ENCODE measurements at places on chromosomes 2 and 18.

DNA sequence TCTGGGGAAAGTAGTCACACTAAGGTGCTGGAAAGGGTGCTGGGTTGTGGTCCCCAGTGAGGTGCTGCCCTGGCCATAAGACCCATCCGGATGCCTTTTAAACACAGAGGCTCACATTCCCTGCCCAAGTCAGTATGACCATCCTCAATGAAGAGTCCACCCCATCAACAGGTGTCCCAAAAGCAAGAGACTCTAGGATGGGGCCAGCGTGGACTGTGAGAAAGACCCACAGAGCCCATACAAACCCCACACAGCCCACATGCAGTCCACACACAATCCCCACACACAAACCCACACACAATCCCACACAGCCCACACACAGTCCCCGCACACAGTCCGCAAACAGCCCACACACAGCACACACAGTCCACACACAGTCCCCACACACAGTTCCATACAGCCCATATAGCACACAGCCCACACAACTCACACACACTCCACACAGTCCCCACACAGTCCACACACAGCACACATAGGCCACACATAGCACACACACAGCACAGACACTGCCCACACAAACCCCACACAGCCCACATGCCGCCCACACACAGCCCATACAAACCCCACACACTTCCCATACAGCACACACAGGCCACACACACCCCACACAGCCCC, 241.4 kb upstream of the SALL3 start:
- DNase-seq: no peak

DNA sequence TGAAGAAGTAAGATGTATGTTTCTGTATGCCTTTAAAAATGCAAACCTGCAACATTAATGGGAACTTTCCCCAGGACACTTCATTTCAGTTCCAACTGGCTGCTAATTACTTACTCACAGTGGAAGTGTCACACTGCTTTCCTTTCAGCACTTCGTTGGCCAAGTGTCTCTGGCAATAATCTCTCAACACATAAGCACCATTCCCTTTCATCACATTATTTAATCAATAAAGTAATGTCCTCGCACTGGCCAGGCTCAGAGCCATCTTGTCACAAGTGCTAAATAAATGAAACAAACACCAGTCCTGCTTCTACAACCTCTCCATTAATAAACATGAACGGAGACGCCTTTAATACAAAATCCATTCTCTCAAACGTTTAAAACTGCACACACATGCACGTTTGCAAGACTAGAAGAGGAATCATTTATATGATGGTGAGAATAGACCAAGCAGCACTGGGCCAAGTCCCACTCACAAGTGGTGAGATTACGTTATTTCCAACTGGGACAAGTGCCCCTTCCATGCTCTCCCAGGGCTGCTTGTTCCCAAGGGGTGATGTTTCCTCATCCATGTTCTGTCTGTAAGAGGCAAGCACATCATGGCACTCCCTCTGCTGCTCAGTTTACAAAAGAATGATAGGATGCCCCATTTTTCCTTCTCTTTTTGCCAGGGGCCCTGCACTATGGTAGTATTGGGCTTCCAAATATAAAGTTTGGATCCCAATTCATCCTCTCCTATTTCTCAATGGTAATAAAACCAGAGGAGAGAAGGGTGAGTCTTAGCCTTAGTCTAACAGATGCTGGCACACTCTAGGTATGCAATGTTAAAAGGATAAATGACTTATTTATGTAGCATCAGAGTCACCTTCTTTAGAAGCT, 56.8 kb upstream of the ETAA1 start:
- no peak for DNase-seq

DNA sequence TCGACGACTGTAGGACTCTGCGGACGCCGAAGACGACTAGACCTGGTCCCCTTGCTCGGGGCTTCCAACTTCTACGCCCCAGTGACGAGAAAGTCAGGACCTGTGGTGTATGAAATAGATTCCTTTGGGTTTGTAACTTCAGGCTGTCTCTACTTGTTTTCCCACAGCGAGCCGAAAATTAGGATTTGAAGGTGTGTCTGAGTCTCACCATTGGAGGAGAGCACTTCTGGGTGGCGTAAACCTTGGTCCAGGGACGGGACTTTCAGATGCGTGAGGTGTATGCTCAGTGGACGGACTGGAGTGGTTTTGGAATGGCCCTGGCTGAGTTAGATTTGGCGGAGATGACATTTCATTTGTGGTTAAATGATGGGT, 1.3 kb downstream of the BIRC6 start:
- DNase-seq: no peak

- DNase-seq: no peak
Measured at GRCh38 chr2:9101763-9102425, 98.4 kb upstream of the MBOAT2 start.

DNA sequence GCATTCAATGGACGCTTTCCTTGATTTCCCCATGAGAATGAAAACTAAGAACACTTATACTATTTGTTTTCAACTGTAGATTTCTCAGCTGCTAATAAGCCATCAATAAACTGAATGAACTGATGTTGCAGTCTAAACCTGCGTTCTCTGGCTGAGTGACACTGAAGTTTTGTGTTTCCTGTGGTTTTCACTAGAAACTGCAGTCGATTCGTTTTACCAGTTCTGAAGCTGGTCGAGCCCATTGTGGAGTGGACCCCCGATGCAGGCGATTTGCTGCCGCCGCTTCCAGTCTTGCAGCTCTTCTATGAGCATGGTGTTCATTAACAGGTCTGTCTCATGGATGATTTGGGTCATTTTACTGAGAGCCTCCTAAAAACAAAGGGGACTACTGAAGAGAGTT, 50.6 kb upstream of the STAT1 start:
- DNase-seq: peak; percentile 91

- no peak for DNase-seq
Measured at GRCh38 chr2:55049821-55050099, 491 bp downstream of the RTN4 start.

DNA sequence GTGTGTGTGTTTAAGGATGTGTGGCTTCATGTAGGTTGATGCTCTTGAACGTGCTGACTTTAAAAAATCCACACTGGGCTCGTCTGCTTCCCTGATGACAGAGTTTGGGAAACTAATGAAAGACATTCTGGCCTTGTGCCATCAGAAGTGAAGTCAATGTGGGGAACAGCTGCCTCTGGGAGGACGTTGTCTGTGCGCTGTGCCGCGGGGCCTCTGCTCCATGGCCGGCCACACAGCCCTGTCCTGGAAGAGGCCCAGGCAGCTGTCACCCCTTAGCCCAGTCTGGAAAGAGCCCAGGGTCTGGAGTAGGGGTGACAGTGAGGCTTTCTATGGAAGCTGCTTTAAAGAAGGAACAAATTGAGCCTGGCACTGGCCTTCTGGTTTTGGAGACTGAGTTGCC, 155.8 kb downstream of the SH3RF3 start:
- DNase-seq: no peak

GRCh38 chr2:196442211-196442610, 197.3 kb upstream of the CCDC150 start:
- no peak for DNase-seq

DNA sequence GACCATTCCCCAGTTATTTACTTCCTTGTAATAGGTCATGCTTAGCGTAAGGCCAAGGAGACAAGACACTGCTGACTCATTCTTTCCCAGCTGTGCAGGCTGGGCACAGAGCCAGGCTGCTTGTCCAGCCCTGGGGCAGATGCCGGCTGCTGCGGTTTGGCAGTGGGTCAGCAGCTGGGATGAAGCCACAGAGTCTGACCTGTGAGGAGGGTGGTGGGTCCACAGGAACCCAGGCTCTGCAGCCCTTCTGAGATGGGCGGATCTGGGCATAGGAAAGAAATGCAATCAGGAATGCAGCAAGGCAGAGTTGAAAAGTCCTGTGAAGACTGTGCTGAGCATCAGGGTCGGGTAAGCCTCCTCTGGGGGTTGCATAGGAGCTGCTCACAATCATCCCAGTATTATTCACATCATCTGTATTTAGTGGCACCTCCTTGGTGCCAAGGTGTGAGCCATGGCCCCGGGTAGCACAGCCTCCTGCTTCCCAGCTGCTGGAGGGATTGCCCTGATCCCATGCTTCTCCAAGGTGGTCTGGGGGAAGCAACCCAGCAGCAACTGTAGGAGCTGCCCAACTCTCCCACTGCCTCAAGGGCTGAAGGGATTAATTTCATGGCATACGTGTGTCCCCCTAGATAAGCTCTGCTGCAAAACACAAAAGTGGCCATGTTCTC, 139.0 kb downstream of the DDX1 start:
- DNase-seq: no peak

DNA sequence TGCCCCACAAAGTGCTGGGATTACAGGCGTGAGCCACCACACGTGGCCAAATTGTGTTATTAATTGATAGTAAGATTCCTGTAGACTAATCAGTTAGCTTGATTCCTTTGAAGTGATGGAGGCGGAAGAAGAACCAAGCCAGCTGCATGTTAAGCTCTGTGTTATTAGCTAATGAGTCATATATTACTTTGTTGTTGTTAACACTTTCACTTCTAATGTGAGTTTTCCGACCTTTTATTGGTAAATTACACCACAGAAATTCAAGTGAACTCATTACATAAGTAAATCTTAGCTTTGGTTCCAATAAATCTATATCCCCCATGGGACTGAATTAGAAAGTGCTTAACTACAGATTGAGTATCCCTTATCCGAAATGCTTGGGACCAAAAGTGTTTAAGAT, 20.3 kb downstream of the CHMP1B start:
- no peak for DNase-seq

DNA sequence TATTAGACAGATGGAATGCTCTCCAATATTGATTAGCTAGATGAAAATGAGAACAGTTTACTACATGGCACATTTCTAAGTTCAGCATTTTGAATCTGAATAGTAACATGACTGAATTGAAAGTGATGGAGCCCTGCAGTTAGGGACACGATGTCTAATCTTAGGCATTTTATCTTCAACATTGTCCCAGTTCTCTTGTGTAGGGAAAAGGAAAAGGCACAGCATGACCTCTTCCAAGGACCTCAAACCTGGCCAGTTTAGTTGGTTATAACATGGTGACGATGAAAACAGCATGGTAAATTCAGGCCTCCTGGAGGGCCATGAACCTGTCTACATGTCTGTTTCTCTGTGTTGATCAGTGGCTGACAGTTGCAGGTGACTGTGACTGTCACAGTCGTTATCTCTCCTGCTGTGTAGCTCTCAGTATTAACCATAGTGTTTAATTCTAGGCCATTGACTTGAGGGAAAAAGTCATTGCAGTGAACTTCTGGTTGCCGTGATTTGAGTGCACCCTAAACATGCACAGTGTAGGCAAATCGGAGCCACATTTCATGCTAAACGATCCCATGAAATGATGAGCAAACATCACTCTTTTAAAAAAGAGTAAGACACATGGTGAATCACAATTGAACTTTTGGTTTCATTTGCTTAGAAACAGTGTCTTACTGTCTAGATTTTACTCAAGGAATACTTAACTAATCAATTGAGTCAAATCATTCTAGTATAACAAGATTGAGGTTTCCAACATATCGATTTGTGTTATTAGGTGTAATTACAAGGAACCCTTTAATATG, 129.7 kb downstream of the PHLPP1 start:
- DNase-seq: no peak

DNA sequence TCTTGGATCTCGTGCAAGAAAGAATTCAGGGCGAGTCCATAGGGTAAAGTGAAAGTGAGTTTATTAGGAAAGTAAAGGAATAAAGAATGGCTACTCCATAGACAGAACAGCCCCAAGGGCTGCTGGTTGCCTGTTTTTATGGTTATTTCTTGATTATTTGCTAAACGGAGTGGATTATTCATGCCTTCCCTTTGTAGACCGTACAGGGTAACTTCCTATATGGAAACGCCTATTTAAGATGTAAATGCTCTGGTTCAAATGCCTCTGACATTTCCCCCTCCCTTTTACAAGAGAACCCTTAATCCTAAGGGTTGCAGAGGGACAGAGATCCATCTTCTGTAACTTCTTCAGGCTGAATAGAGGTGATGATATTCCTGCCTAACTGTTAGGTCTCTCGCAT, 25.7 kb downstream of the RBFA start:
- DNase-seq: no peak

DNA sequence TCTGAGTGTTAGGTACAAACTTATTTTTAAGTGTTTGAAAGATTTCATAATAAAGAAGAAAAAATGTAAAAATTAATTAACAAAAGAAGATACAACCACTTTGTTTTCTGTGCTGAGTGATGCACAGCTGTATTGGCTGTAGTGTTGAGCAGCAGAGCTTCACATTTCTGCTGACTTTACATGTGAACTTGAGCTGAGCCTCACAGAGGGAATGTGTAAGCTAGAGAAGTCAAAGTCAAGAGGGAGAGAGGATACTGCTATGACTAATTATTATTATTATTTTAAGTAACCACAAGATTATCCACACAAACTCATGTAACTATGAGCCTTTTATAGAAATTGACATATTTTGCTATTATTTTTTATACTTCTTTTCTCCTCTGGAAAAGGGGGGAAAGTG, 159.1 kb upstream of the ZSWIM2 start:
- no peak for DNase-seq

DNA sequence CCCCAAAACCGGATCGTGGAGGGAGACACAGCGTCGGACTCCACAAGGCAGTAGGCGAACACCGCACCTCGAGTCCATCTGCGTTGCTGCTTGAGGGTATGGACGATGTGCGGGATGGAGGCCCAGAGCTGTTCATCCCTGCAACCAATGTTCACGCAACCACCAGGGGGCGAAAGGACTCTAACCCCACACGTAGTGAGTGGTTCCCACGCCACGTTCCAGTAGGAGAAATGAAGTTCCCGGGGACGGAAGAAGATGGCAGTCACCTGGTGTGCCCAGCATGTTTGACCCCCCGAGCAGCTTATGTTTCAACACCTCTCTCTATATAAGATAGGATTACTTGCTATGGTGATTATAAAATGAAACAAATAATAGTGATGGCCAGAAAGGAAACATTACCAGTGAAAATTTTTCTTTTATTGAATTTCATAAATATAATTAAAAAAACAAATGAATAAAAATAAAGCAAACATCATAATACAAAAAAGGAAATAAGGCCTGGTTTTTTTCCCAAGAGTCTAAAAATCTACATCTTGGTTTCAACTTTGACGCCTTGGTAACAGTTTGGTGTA, 184.3 kb downstream of the SH3BP4 start:
- DNase-seq: peak; percentile 38

DNA sequence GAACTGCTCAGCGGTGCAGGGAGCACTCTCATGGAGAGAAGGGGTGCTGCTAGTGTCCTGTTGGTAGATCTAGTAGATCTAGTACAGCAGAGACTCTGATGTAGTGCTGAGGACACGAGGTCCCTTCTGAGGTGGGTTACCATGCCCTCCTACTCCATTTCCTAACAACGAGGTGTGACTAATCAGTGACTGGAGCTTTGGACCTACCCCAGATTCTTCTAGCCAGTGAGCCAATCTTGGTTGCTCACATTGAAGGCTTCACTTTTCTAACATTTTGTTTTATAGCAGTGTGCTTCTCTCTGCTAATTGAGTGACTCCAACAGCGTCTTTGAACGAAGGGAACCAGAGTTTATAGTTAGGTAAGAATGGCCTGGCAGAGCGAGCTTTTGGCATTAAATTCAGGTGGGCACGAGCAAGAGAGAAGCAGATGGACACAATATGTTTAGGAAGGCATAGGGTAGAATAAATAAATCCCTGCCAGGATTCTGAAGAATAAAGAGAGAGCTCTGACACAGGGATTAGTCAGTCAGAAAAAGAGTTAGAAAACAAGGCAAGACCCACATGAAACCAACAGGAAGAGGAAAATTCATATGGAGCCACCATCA, 306.0 kb upstream of the RAB12 start:
- DNase-seq: no peak
